Memory B cell (primary cell): ENCODE measurements at places on chromosomes 4 and X.

DNA sequence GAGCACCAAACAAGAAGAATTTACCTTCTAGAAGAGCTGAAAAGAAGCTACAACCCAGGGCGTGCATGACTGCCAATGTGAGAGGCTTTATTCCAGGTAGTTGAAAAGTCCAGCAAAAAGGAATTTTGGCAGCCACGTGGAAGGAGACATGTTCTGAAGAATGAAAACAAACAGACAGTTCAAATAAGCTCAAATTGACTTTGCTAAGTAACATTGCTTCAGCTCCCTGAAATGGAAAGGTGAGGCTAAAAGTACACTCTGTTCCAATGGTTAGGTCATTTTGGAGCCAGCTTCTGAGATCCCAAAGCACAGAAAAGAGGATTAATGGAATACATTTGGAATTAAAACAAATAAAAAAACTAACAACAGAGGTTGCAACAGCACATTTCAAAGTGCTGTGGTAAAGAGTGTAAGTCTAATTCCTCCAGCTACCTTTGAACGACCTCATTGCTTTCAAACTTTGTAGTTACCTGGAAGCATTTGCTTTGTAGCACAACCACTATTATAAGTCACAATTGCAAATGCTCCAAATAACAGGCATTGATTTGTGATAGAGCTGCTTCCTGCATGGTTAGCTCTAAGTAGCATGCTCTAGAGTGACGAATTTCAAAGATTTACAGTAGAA is 405.3 kb upstream of the EDA2R start:
- no peak overlapping the region for H3K4me3 ChIP-seq
- DNase-seq, result no peak
- H3K27ac ChIP-seq, result no peak overlapping the region
- no peaks in the 10 kb centered on the region for H3K27me3 ChIP-seq

- peaks cover 7% of the 10 kb centered on the region for H3K27me3 ChIP-seq
- peaks cover 7% of the 10 kb centered on the region for H3K4me1 ChIP-seq
- peaks cover 2% of the 10 kb centered on the region for H3K36me3 ChIP-seq
- peak; percentile 10 for DNase-seq
Measured at GRCh38 chrX:39196192-39197102, 395.2 kb downstream of the MID1IP1 start.

GRCh38 chrX:10529344-10529743 is 91.0 kb downstream of the MID1 start:
- no peak overlapping the region for H3K4me3 ChIP-seq
- H3K27me3 ChIP-seq, result peaks cover 8% of the 10 kb centered on the region
- no peak for DNase-seq
- no peaks in the 10 kb centered on the region for H3K4me1 ChIP-seq
- no peak overlapping the region for H3K27ac ChIP-seq

DNA sequence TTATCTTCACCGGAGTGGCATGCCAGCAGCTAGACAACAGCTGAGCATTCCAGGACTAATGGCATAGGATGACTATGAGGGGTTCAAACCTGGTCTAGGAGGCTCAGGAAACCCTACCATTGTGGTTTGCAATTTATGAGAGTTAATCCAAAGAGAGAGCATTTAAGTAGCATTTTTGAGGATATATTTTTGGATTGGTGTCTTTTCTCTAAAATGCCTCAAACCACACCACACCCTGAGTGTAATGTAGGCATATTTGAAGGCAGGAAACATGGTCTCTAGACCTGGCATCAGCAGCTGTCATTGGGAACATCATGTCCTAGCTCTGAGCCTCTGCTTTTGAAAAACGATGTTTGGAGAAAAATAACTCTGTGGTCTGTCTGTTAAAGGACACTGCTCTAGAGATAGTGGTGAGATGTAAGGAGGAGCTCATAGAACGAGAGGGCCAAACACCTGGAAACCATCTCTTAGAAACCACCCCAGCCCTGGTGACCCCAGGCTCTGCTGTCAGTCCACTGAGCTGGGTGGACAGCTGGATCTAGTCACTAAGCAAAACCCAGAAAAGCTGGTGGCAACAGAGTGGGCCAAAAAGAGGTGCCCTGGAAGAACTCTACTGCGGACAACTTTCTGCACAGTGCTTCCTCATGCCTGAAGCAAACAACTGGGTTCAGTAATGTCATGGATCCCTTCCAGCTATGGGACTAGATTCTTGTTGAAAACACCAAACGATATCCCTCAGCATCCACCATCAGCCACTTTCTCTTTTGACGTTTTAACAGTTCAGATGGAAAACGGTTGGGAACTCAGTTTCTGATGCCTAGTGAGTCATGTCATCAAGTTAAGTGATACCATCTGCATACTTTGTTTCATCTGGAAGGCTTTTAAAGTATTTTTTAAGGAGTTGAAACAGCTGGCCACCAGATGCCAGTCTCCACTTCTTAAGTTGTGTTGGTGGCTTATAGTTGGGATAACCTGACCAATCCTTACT is 100.2 kb upstream of the C1QTNF7 start:
- no peak overlapping the region for H3K4me3 ChIP-seq
- H3K27me3 ChIP-seq, result no peaks in the 10 kb centered on the region
- no peaks in the 10 kb centered on the region for H3K36me3 ChIP-seq

DNA sequence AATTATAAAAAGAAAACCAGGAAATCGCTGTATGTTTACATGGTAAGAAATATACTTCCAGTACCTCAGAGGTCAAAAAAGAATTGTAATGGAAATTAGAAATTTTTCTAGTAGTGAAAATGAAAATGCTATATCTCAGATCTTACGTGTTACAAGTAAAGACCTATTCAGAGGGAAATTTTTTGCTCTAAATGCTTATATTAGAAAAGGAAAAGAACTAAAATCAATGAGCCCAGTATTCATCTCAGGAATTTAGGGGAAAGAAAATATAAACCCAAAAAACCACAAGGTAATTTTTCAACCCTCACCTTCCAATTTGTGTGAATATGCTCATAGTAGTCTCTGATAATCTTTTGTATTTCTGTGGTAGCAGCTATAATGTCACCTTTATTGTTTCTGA is 145.6 kb downstream of the RAP1GDS1 start:
- H3K36me3 ChIP-seq, result peaks cover 23% of the 10 kb centered on the region
- no peak overlapping the region for H3K27ac ChIP-seq
- no peak for DNase-seq
- no peaks in the 10 kb centered on the region for H3K4me1 ChIP-seq

- DNase-seq, result no peak
- peaks cover 4% of the 10 kb centered on the region for H3K27me3 ChIP-seq
- no peaks in the 10 kb centered on the region for H3K4me1 ChIP-seq
- no peak overlapping the region for H3K27ac ChIP-seq
- H3K36me3 ChIP-seq, result no peaks in the 10 kb centered on the region
Measured at GRCh38 chrX:151226941-151227340, 50.6 kb downstream of the GPR50 start.

- H3K36me3 ChIP-seq, result peaks cover 11% of the 10 kb centered on the region
- H3K27me3 ChIP-seq, result no peaks in the 10 kb centered on the region
- no peak for DNase-seq
- H3K4me1 ChIP-seq, result peaks cover 5% of the 10 kb centered on the region
Measured at GRCh38 chrX:71565474-71566041, 12.7 kb upstream of the GCNA start.

GRCh38 chr4:132108784-132109183 is 1040.3 kb upstream of the PCDH10 start:
- no peak overlapping the region for H3K4me3 ChIP-seq
- no peaks in the 10 kb centered on the region for H3K27me3 ChIP-seq
- no peak overlapping the region for H3K27ac ChIP-seq
- DNase-seq, result no peak
- no peaks in the 10 kb centered on the region for H3K36me3 ChIP-seq

- no peak overlapping the region for H3K27ac ChIP-seq
- peaks cover 17% of the 10 kb centered on the region for H3K4me1 ChIP-seq
- H3K27me3 ChIP-seq, result no peaks in the 10 kb centered on the region
Measured at GRCh38 chr4:76194325-76194724, 19.3 kb downstream of the SCARB2 start.

GRCh38 chr4:165355900-165356300 is 22.9 kb upstream of the CPE start:
- no peaks in the 10 kb centered on the region for H3K36me3 ChIP-seq
- H3K27me3 ChIP-seq, result peaks cover 16% of the 10 kb centered on the region
- H3K27ac ChIP-seq, result no peak overlapping the region
- no peak for DNase-seq
- H3K4me1 ChIP-seq, result no peaks in the 10 kb centered on the region

DNA sequence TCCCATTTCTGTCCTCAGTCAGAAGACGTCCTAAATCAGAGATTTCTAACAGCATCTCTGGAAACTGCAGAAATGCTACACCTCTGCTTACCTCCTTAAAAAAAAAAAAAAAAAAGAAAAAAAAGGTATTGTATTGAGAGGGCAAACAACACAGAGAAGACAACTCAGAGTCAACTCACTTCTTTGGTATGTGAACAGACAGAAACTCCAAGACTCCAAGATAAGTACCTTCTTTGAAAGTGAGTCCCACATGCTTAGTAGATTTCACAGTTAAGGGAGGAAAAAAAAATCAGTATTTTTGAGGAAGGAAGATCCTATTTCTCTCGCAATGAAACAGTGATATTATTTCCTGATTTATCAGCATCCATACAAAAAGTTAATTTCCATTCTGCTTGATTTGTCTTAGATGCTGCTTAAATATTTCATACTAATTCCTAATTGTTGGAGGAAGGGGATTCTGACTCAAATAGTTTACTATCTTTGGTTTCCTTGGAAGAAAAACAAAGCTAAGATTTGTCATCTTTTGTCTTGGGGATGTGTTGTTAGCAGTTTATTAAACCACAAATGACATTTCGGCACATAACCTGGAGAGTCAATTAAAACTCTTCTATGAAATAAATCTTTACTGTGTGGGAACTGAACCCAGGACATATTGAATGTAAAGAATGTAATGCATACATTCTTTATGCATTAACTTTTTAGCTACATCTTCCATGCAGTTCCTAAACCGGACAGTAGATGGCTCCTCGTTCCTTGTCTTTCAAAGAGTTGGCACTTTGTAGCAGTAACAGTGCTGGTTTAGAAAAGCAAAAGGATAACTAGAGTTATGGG is 4.7 kb downstream of the RASGEF1B start:
- H3K27ac ChIP-seq, result peak overlapping the region; percentile 75
- DNase-seq, result peak; percentile 68
- no peaks in the 10 kb centered on the region for H3K27me3 ChIP-seq
- H3K36me3 ChIP-seq, result peaks cover 11% of the 10 kb centered on the region

DNA sequence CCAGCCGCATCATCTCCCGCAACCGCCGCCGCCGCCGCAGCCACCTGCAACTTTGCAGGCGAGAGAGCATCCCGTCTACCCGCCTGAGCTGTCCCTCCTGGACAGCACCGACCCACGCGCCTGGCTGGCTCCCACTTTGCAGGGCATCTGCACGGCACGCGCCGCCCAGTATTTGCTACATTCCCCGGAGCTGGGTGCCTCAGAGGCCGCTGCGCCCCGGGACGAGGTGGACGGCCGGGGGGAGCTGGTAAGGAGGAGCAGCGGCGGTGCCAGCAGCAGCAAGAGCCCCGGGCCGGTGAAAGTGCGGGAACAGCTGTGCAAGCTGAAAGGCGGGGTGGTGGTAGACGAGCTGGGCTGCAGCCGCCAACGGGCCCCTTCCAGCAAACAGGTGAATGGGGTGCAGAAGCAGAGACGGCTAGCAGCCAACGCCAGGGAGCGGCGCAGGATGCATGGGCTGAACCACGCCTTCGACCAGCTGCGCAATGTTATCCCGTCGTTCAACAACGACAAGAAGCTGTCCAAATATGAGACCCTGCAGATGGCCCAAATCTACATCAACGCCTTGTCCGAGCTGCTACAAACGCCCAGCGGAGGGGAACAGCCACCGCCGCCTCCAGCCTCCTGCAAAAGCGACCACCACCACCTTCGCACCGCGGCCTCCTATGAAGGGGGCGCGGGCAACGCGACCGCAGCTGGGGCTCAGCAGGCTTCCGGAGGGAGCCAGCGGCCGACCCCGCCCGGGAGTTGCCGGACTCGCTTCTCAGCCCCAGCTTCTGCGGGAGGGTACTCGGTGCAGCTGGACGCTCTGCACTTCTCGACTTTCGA is 654 bp downstream of the ATOH1 start:
- peak overlapping the region; percentile 65 for H3K4me3 ChIP-seq
- H3K36me3 ChIP-seq, result no peaks in the 10 kb centered on the region
- peaks cover 5% of the 10 kb centered on the region for H3K4me1 ChIP-seq
- H3K27ac ChIP-seq, result no peak overlapping the region
- DNase-seq, result no peak

DNA sequence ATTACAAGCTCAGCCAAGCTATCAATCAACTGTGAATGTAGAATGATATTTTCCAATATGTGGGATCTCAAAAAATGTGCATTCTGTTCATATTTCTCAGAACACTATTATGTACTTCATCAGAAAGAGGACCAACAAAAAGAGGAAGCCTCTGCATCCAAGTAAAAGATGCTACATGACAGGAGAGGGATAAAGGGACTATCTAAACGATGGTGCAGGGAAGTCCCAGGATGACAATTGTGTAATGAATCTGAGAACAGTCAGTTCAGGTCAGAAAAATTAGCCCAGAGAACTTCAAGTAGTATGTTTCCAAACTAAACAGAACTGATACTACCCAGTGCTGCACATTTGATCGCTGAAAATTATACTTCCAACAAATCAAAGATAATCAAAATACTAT is 127.0 kb downstream of the ZNF330 start:
- H3K27me3 ChIP-seq, result peaks cover 5% of the 10 kb centered on the region
- no peaks in the 10 kb centered on the region for H3K36me3 ChIP-seq
- H3K4me1 ChIP-seq, result peaks cover 15% of the 10 kb centered on the region
- H3K27ac ChIP-seq, result no peak overlapping the region

DNA sequence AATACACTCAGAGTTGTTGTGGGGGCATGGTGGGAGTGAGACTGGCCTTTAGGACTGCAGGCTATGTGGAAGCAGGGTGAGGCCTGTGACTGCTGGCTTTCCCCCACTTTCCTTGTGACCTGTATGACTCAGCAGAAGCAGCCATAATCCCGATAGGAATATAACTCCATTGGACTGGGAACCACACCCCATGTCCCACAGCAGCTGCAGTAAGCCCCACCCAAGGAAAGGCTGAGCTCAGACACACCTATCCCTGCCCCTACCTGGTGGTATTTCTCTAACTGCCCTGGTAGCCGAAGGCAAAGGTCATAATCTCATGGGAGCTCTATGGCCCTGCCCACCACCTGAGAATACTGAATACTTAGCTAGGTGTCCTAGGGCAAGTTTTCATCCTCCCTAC is 169.3 kb downstream of the GC start:
- H3K36me3 ChIP-seq, result no peaks in the 10 kb centered on the region
- H3K27me3 ChIP-seq, result peaks cover 3% of the 10 kb centered on the region
- no peaks in the 10 kb centered on the region for H3K4me1 ChIP-seq
- H3K4me3 ChIP-seq, result no peak overlapping the region
- no peak overlapping the region for H3K27ac ChIP-seq
- DNase-seq, result no peak

GRCh38 chr4:124219389-124219788 is 493.1 kb downstream of the ANKRD50 start:
- H3K4me3 ChIP-seq, result no peak overlapping the region
- no peak overlapping the region for H3K27ac ChIP-seq
- H3K4me1 ChIP-seq, result no peaks in the 10 kb centered on the region
- H3K36me3 ChIP-seq, result no peaks in the 10 kb centered on the region
- DNase-seq, result no peak

GRCh38 chrX:121160987-121161386 is 113.6 kb downstream of the GLUD2 start:
- H3K4me1 ChIP-seq, result peaks cover 3% of the 10 kb centered on the region
- H3K36me3 ChIP-seq, result no peaks in the 10 kb centered on the region
- DNase-seq, result no peak
- no peak overlapping the region for H3K4me3 ChIP-seq
- H3K27me3 ChIP-seq, result peaks cover 8% of the 10 kb centered on the region
- H3K27ac ChIP-seq, result no peak overlapping the region

GRCh38 chr4:174592985-174593335 is 70.7 kb upstream of the HPGD start:
- H3K27me3 ChIP-seq, result no peaks in the 10 kb centered on the region
- peaks cover 5% of the 10 kb centered on the region for H3K4me1 ChIP-seq
- no peak overlapping the region for H3K4me3 ChIP-seq
- H3K36me3 ChIP-seq, result no peaks in the 10 kb centered on the region
- no peak for DNase-seq
